ENCODE measurements at places on chromosomes 2 and 18.

- DNase-seq: no peak
Measured at GRCh38 chr18:35634323-35634722, 52.8 kb downstream of the GALNT1 start.

DNA sequence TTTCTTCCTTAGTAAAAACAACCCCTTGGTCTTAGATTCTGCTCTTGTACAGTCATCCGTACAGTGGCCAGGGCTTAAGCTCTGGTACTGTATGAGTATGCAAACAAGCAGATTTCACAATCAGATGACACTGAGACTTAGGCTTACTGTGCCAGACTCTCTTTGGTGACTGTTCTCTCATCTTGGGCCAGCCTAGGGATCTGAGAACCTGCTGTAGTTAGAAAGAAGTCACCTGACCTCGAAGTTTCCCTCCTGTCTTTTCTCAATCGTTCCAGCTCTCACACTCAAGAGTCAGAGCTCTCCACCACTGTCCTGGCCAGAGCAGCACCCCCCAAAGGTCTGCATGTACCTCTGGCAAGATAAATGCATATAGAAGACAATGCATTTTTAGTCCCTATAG is 63.2 kb downstream of the ZEB2 start:
- peak; percentile 91 for DNase-seq

GRCh38 chr2:188726626-188727247 is 247.4 kb upstream of the COL3A1 start:
- no peak for DNase-seq

DNA sequence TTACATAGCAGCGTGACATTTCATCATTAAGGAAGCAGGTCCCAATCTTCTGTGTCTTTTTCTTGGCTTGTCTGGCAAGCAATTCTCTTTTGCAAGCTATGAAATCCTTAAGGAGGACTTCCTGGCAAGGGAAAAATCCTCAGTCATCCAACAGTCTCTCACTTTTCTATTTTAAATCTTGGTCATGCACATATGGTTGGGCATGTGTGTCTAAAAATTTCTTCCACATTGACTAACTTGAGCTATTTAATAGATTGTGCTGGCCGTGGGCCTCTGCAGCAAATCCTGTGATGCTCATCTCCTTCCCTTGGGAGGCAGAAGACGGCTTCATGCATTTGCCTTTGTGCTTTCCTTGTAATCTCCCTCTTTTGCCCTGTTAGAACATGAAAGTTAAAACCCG is 634.3 kb upstream of the FANCL start:
- no peak for DNase-seq

- DNase-seq: no peak
Measured at GRCh38 chr2:151042964-151043363, 218.7 kb downstream of the RBM43 start.

- no peak for DNase-seq
Measured at GRCh38 chr18:57970356-57971095, 73.5 kb upstream of the NEDD4L start.

DNA sequence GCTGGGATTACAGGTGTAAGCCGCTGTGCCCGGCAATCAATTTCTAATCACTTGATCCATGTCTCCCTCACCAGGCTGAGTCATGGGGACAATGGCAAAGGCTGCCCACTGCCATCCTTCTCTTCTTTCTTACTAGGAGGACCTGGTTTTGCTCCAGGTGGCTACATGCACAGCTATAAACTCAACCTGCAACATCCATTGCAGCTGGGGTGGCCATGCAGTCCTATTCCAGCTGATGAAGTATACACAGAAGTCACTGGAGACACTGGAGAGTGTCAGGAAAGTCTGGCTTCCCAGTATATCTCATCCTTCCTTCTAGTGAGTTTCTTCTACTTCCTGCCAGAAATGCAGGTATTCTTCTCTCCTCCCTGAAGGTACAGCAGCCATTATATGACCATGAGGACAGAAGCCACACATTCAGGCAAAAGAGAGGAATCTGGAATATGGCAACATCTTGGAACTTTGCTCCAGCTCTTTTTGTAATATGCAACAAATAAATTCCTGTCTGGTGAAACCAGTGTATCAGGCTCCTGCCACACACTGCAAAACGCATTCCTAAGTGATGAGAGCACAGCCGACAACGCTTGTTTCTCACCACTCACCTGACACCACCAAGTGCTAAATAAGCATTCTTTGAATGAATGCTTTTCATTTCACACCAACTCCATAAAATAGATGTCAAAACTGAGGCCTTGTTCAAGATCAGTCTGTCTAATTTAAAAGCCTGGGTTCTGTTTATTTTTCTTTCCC is 32.3 kb downstream of the SCTR start:
- DNase-seq: peak; percentile 85

- DNase-seq: no peak
Measured at GRCh38 chr2:62335612-62336011, 139.7 kb downstream of the B3GNT2 start.

- DNase-seq: no peak
Measured at GRCh38 chr2:132503701-132504100, 87.1 kb downstream of the GPR39 start.

DNA sequence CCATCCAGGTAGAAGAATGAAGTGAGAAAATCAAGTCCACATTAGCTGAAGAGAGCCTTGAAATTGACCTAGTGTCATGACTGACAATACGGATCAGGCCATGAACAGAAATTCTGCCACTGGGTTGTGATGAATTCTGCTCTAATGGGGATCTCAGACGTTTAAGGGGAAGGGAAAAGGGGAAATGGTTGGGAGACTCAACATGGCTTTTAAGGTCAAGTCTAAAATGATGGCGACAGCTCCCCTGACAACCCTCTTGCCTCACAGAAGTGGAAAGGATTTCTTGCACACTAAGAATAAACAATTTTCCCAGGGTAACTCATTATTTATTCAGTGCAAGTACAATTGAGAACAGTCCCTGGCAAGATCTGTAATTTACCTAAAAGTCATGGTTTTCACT is 302.5 kb upstream of the ACVR2A start:
- no peak for DNase-seq

GRCh38 chr18:32081881-32082280 is 9.8 kb upstream of the RNF138 start:
- no peak for DNase-seq

GRCh38 chr2:11045294-11045693 is 110.0 kb upstream of the SLC66A3 start:
- no peak for DNase-seq

DNA sequence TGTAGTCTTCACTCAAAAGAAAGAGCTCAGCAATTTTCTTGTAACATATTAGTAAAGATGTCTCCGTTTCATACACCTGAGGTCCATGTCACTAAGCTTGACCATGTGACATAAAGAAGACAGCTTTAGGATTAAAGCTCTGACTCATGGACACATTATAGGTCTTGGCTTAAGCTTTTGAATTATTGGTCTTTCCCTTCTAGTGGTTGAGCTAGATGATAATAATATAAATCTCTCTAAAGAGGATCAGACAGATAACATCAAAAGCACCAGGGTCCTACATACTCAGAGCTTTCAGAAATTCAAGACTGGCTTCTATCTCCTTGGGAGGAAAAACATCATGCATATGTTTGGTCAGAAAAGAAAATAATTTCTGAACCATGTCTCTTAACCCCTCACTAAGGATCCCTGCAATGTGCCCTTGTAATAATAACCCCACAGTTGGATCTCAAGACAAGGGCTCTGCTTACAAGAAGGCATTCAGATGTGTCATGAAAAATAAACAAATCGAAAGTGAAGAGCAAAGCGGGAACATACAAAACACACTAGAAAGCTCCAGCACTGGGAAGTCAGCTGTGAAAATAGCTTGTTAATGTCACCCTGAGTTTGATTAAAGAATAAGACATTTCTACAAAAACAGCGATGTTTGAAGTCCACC is 174.5 kb downstream of the PID1 start:
- peak; percentile 7 for DNase-seq

DNA sequence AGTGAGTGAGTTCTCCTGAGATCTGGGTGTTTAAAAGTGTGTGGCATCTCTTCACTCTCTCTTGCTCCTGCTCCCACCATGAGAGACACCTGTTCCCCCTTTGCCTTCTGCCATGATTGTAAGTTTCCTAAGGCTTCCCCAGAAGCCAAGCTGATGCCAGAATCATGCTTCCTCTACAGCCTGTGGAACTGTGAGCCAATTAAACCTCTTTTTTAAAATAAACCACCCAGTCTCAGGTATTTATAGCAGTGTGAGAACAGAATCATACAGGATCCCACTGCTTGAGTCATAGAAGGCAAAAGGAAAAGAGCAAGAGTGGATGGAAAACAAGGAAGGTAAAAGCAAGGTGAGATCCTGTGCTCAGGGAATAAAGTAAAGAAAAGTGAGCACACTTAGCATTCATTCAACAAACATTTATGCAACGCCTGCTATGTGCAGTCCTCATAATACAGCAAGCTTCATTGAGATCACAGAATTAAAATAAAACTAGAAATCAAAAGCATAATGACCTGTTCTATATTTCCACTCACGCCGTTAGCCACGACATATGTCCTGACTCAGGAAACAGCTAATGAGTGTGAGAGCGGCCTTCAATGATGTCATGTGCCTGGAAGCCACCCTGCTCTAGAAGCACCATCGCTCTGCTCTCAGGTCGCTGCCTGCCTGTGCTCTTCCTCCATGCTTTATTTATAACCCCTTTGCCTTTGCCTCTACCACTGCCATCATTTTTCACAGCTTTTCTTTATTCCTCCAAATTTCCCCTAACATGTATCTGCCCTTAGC is 11.3 kb upstream of the COPS8 start:
- no peak for DNase-seq

DNA sequence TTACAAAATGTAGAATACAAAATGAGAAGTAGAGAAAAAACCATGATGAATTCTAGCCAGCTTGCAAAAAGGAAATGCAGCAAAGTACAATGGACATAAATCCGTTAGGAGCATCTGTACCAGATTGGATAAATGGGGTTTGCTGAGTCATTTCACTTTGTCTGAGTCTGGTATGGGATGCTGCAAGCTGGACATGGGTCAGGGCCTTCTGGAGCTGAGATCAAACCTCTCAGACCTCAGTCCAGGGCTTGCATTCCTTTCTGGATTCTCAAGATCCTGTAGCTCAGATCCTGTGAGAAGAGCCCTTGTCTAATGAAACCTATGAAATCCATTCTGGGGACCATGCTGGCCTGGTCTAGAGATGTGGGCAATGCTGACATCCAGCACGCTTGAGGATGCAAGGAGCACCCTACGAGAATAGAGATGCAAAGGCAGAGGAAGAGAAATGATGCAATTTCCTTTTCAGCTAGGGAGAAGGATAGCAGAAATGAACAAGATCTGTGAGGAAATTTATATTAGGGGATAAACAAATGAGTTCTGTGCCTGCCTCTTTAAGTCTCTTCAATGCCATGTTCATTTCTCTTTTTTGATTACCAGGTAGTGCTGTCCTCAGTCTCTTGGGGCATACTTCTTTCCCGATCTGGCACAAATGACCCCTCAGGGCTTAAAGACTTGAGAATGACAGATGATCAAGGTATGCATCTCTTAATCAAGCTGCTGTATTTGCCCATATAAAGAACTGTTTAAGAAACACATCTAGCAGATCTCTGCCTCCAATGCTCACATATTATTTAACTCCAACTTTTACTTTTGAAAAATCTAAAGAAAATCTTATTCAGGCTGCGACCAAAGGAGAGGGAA is 230.4 kb downstream of the MEIS1 start:
- DNase-seq: no peak

GRCh38 chr18:49949951-49950395 is 136.6 kb upstream of the ACAA2 start:
- DNase-seq: no peak
